AG10803 (cell line): ENCODE measurements at places on chromosomes 16 and 17.

DNA sequence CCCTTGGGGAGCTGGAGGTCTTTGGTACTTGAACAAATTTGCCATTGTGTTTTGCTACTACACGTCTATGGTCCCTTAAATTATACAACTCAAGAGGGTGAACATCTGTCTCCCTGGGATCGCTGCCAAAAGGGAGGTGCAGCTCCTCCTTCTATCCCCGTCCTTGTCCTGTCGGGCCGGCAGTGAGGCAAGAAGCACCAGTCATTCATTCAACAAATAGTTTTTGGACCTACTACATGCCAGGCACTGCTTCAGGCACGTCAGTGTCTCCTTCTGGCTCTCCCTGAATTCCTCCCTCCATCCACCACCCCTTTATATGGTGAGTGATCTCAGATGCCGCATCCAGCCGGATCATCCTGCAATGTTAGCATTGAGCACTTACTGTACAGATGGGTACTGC, 2.2 kb upstream of the RPL38 start:
- peak; percentile 85 for DNase-seq

DNA sequence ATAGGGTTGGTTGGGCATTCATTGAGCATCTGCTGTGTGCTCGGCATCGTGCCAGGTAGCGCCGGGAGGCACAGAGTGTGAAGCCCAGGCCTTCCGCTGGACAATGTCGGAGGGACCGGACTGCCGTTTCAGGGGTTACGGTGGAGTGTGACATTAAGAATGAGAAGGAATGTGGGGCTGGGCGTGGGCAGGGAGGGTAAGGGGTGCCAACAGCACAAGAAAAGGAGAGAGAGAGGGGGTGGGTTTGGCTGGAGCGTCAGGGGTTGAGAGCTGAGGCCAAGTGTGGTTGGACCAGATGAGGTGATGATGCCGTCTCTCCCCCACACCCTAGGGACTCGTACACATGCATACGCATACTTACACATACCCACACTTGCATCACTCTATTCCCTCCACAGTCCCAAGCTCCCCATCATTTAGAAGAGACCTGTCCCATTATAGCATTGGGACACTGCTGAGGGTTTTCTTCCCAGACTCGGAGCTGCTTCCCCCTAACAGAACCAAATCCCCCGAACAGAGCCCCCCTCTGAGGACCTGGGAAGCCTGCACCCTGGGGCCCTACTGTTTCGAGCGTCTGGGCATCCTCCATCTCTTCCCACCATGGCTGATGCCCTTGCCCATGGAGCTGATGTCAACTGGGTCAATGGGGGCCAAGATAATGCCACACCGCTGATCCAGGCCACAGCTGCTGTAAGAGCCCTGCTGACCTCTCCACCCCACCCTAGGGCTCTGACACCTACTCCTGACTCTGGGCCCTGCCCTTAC, 3.3 kb upstream of the KCTD11 start:
- DNase-seq, result peak; percentile 82

GRCh38 chr17:42120161-42120769, 902 bp downstream of the KAT2A start:
- DNase-seq, result no peak

DNA sequence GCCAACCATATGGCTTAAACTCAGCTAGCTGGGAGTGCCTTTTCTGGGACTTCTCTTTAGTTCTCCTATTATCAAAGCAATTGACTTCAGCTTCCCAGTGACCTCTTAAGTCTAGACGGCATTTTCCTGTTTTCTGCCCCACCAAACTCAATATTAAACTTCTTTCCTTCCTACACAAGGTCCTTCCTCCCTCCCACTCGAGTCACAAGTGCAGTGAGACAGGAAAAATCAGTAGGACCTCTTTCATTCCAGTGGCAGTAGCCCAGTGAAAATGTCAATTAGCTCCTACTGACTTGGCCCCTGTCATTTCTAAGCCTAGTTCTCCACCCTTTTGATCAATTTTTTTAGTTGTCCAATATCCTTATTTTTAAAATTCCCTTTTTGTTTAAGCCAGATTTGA, 9.6 kb upstream of the NACA2 start:
- DNase-seq, result no peak

DNA sequence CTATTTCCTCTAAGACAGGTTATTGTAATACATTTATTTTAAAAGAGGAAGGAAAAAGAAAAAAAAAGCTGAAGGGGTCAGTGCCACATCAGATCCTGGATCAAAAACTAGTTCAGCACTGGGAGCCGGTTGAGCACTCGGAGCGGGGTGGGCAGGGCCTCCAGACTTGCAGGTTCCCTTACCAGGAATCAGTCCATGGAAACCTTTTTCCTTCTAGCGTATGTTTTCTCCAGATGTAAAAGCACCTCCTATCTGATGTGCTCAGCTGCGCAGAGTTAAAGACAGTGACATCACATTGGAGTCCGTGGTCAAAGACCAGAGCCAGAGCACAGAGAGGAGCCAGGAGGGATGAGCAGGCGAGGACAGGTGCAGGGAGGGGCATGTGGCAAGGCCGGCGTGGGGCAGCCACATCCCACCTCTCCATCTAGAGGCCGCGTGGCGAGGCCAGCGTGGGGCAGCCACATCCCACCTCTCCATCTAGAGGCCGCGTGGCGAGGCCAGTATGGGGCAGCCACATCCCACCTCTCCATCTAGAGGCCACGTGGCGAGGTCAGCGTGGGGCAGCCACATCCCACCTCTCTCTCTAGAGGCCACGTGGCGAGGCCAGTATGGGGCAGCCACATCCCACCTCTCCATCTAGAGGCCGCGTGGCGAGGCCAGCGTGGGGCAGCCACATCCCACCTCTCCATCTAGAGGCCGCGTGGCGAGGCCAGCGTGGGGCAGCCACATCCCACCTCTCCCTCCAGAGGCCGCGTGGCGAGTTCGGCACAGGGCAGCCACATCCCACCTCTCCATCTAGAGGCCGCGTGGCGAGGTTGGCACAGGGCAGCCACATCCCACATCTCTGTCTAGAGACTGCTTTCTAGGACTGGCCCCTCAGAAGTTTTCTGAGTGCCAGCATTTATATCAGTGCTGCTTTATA, 166.8 kb upstream of the CHMP6 start:
- DNase-seq, result no peak

- DNase-seq, result no peak
Observed at GRCh38 chr16:82183004-82183397, 13.0 kb upstream of the MPHOSPH6 start.

DNA sequence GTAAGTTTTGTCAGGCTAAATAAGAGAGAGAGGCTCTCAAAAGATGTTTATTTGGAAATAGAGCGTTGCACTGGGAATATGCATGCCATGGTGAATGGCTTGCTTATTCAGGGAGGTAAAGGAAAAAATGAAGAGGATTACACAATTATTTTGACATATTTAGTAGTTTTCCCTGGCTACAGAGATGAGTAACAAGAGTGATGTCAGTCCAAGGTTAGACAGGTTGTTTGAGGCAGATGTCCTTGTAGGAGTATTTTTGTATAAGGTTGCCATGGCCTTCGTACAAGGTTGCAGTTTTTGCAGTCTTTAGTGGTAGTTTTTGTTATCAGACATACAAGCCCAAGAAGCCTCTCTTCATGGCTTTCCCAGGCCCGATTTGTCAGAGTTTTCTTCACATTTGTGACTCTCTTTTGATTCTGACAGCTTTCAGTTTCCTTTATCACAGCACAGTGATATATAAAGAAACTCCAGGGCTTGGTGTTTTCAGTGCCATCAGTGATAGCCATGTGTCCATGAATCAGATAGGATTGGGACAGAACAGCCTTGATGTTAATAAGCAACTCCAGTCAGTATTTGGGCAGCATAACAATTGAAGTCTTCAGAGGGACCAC, 18.7 kb upstream of the LGALS9 start:
- DNase-seq, result peak; percentile 10
